ENCODE measurements at places on chromosomes 12 and 14. TPM values are rescaled to one million over a fixed set of nuclear protein-coding genes. Genes with fewer than 3 reads are reported as not detected.

DNA sequence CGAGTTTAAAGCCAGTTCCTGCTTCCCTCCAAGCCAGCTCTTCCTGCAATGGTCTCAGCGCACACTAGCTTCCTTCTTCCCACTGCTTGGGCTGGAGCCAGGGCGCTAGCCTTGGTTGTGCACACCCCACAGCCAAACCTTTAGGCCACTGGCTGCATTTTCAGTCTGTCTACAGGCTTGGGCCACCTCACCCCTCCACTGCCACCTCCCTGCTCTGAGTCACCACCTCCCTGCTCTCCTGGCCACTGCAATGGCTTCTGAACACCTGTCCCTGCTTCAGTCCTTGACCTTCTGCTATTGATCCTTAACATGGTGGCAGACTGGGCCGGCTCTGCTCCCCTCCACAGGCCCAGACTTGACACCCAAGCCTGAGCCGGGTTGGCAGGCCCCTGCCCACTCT is 151.1 kb downstream of the RBM19 start:
- no peak for DNase-seq

- DNase-seq: no peak
Measured at GRCh38 chr12:69389831-69390230, 30.3 kb downstream of the YEATS4 start.

GRCh38 chr12:51717326-51717925 is 126.4 kb downstream of the SCN8A start:
- DNase-seq: no peak

DNA sequence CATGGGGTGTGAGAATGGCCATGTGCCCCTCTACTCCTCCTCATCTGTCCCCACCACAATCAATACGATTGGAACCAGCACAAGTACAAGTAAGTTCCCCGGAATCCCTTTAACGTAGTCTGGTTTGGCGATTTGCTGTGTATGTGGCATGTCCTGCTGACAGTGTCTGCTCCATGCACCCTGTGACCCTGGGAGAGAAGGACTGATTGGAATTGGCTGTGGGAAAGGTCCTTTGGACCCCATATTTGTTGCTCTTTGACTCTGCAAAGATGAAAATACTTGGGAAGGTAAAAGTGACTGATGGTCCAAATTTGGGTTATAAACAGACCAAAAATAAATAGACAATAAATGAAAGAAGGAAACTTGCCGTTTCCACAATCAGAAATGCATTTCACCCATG is 135.6 kb downstream of the SAMD4A start:
- no peak for DNase-seq

DNA sequence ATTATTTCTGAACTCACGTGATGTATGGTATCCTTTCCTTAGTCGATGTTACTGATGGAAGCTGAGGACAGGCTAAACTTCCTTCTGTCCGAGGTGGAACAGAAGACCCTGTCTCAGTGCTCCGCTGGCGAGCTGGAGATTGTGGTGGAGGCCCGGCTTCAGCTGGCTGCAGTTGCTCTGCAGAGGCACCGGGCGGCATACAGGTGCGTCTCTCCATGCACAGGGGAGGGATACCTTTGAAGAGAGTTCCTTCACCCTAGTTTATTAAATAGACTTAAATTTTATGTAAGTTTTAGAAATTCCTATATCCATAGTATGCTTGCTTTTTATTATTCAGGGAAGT is 186.7 kb upstream of the NEDD1 start:
- DNase-seq: no peak

DNA sequence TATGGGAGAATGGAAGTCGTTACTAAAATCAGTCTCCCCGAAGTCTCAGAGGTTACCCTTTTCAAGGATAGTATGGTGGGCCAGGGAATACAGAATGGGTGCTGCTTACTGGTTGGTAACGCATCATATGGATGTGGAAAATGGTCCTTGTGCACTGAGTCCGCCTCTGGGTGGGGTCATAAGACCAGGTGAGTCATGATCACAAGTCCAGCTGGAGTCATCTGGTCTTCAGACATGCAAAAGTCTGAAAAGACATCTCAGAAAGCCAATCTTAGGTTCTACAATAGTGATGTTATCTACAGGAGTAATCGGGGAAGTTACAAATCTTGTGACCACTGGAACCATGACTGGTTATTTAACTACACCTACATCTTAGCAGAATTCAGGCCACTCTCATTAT is 71.9 kb upstream of the TCL1B start:
- DNase-seq: no peak

DNA sequence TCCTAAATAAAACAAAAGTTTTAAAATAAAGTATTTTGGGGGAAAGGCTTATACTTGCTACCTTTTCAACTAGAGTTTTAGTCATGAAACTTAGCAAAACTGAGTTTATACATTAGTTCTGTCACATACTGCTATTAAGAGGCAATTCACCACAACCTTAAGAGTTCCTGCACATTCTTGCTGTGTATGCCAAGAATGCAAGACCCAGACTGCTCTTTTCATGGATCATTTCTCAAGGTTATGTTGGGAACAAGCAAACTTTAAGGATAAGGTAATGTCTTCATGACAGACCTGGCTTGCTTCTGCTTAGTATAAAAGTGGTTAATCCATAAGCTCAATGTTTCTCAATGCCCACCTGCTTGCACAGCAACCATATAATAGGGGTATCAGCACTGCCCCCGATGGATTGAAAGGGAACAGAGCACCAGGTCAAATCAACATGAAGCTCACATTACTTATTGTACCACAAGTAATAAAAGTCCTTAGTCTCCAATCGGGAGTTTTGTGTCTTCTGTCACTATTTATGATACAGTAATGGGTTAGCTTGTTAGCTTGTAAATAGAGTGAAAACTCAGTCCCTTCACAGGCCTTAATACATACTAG is 67.6 kb downstream of the KIF21A start:
- no peak for DNase-seq

GRCh38 chr14:65453807-65454480 is 41.4 kb downstream of the FUT8 start:
- no peak for DNase-seq

Gene MYF6
- polyA plus RNA-seq: 119 TPM

Gene SINHCAF
- polyA plus RNA-seq: 34.3 TPM

Data from hindlimb muscle (tissue), 1 donor.